Esophagus squamous epithelium (tissue), 5 donors: ENCODE measurements at places on chromosomes 6 and 20.

- H3K4me3 ChIP-seq: no peak overlapping the region
- H3K4me1 ChIP-seq: no peaks in the 10 kb centered on the region
- no peak overlapping the region for H3K27ac ChIP-seq
These were observed 40.6 kb downstream of the ISM1 start for GRCh38 chr20:13261460-13262301.

DNA sequence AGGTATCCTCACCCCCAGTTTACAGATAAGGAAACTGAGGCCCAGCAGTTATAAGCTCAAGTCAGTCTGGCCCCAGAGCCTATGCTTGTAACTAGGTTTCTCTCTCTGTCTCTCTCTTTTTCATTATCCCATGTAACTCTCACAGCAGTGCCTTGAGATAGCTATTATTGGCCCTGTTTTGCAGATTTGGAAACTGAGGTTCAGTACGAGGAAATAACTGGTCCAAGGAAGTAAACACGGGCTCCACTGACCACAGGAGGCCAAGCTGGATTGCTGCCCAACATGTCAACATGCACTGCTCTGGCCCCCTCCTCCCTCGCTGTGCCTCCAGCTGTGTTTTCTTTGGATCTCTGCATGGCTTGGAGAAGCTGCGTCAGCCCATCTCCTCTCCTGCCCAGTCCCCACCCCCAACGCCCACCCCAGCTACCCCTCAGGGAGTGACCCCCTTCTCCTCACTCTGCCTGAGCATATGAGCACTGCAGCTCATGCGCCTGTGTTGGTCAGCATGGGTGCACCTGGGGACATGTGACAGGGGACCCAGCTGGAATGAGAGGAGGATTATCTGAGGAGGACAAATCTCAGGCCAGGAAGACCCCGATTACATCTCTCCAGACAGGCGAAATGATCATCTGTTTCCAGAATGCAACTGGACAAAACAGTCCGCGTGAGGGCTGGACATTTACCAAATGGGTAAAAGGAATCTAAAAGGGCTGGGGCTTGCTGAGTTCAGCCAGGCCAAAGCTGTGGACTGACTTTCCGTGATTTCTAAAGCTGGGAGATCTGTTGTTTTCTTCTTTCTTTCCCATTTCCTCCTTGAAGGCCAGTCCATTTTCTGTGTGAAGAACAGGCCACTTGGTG lies 7.8 kb upstream of the PLTP start:
- H3K4me1 ChIP-seq: peaks cover 42% of the 10 kb centered on the region
- H3K4me3 ChIP-seq: no peak overlapping the region
- no peak for DNase-seq
- H3K36me3 ChIP-seq: no peaks in the 10 kb centered on the region
- peak overlapping the region; percentile 86 for H3K27ac ChIP-seq
- H3K27me3 ChIP-seq: no peaks in the 10 kb centered on the region

GRCh38 chr20:46415773-46416172 lies 9.4 kb upstream of the ELMO2 start:
- peaks cover 25% of the 10 kb centered on the region for H3K27me3 ChIP-seq
- H3K4me3 ChIP-seq: no peak overlapping the region
- no peak overlapping the region for H3K27ac ChIP-seq
- DNase-seq: no peak

DNA sequence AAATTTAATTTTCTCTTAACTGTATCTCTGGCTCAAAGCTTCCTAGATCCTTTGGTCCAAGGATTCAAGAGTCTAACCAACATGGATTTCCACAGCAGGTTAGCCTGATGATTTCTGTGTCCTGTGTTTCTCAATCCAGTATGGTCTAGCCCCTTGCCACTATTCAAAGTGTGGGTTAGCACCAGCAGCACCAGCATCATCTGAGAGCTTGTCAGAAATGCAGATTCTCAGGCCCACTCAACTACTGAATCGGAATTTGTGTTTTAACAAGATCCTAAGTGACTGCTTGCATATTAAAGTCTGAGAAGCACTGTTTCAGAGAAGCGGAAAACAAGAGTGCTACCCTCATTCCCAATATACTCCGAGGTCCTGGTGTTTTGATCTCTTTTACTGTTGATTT lies 133.8 kb upstream of the PRDM1 start:
- no peak overlapping the region for H3K4me3 ChIP-seq
- no peak for DNase-seq
- H3K36me3 ChIP-seq: no peaks in the 10 kb centered on the region

DNA sequence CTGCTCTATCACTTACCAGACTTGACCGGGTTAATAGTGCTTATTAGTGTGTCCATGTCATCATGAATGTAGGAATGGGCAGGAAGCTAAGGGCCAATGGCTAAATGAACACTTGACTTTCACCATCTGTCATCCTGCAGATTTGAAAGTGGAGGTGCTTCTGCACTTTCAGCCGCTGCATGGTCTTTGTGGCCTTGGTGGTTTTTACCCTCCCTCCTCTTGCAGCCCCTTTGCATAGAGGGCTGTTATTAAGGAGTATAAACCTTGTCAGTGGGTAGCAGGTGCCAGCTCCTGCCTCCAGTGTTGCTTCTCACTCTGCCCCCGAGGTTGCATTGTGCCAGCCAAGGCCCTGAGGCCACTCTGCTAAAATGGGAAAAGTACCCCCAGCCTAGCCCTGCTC lies 122.2 kb upstream of the TNFAIP3 start:
- H3K27ac ChIP-seq: no peak overlapping the region
- DNase-seq: no peak
- H3K27me3 ChIP-seq: no peaks in the 10 kb centered on the region

- no peak overlapping the region for H3K4me3 ChIP-seq
- H3K27ac ChIP-seq: no peak overlapping the region
- no peaks in the 10 kb centered on the region for H3K4me1 ChIP-seq
- no peaks in the 10 kb centered on the region for H3K27me3 ChIP-seq
- H3K36me3 ChIP-seq: no peaks in the 10 kb centered on the region
- no peak for DNase-seq
These were observed 39.4 kb upstream of the MYLIP start for GRCh38 chr6:16089232-16090062.

GRCh38 chr20:59371431-59371830 lies 71.0 kb downstream of the EDN3 start:
- H3K36me3 ChIP-seq: no peaks in the 10 kb centered on the region

- H3K27me3 ChIP-seq: no peaks in the 10 kb centered on the region
- DNase-seq: no peak
- H3K4me1 ChIP-seq: peaks cover 16% of the 10 kb centered on the region
- H3K36me3 ChIP-seq: no peaks in the 10 kb centered on the region
- no peak overlapping the region for H3K4me3 ChIP-seq
These were observed 53.9 kb downstream of the ECT2L start for GRCh38 chr6:138849791-138850190.

GRCh38 chr20:64146936-64147477 lies 17.2 kb upstream of the MYT1 start:
- no peaks in the 10 kb centered on the region for H3K36me3 ChIP-seq
- no peak overlapping the region for H3K4me3 ChIP-seq
- no peak overlapping the region for H3K27ac ChIP-seq
- no peak for DNase-seq
- peaks cover 6% of the 10 kb centered on the region for H3K4me1 ChIP-seq

DNA sequence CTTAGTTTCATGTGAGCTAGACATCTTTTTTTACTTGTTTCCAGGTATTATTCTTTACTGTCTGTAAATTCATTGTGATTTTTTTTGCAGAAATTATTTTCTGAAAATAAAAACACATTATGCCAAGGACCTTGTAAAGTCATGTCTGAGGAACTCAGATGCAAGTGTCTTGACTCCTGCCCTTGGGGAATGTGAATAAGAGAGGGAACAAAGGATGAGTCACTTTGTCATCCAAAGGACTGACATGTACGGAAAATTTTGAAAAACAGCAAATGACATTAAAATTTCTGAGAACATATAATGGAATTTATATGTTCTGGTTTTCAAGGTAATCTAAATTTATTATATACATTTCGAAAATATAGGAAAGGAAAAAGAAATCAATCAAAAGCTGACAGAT lies 660.4 kb downstream of the CD109 start:
- no peak overlapping the region for H3K4me3 ChIP-seq
- H3K36me3 ChIP-seq: no peaks in the 10 kb centered on the region
- no peak for DNase-seq
- H3K27ac ChIP-seq: no peak overlapping the region
- H3K4me1 ChIP-seq: no peaks in the 10 kb centered on the region

GRCh38 chr6:7438011-7438410 lies 48.4 kb downstream of the RIOK1 start:
- no peaks in the 10 kb centered on the region for H3K4me1 ChIP-seq
- no peaks in the 10 kb centered on the region for H3K27me3 ChIP-seq
- no peak overlapping the region for H3K27ac ChIP-seq
- no peak for DNase-seq
- no peaks in the 10 kb centered on the region for H3K36me3 ChIP-seq

GRCh38 chr6:15461127-15461944 lies 201.5 kb downstream of the DTNBP1 start:
- no peaks in the 10 kb centered on the region for H3K36me3 ChIP-seq
- no peak overlapping the region for H3K4me3 ChIP-seq
- H3K27ac ChIP-seq: no peak overlapping the region
- H3K4me1 ChIP-seq: peaks cover 81% of the 10 kb centered on the region

GRCh38 chr6:41785689-41786450 lies 1.6 kb upstream of the TOMM6 start:
- no peaks in the 10 kb centered on the region for H3K27me3 ChIP-seq
- H3K4me3 ChIP-seq: peak overlapping the region; percentile 79
- peak overlapping the region; percentile 89 for H3K27ac ChIP-seq
- H3K36me3 ChIP-seq: peaks cover under 1% of the 10 kb centered on the region
- no peak for DNase-seq
